A549 treated with CORT108297 at 1 μM for 4 hours (cell line): ENCODE measurements at places on chromosomes 13 and 19. TPM values are rescaled to one million over a fixed set of nuclear protein-coding genes. Genes with fewer than 3 reads are reported as not detected.

Gene CYP4F12
- total RNA-seq = 1.4 to 2.0 TPM (median 1.7 TPM) in 5 replicates

Gene LILRA1
- not detected in 5 replicates for total RNA-seq

Gene BAX
- total RNA-seq = 293 to 394 TPM (median 360 TPM) in 5 replicates

Gene EML2
- total RNA-seq = 19.2 to 28.2 TPM (median 25.7 TPM) in 5 replicates

Gene OR7C1
- not detected in 5 replicates for total RNA-seq

Gene ZNF414
- 17.5 to 21.7 TPM (median 18.6 TPM) in 5 replicates for total RNA-seq

Gene HSPB6
- total RNA-seq = 0.12 to 0.29 TPM (median 0.19 TPM) in 5 replicates

Gene CGB8
- 2.9 to 5.0 TPM (median 4.8 TPM) in 5 replicates for total RNA-seq

Gene PSG3
- total RNA-seq = 0.05 to 0.16 TPM (median 0.13 TPM) in 5 replicates

Gene ZNF155
- 2.3 to 3.8 TPM (median 2.6 TPM) in 5 replicates for total RNA-seq

Gene GNA15
- 0.06 to 0.08 TPM (median 0.07 TPM) in 5 replicates for total RNA-seq

Gene ZNF100
- not detected in 5 replicates for total RNA-seq

Gene CLEC17A
- 0.09 TPM in 1 of 5 replicates, not detected in the others for total RNA-seq

Gene OLFM4
- 0.02 TPM in 1 of 5 replicates, not detected in the others for total RNA-seq
